Colonic mucosa (tissue), 4 donors: ENCODE measurements at places on chromosomes 5 and 9. TPM values are rescaled to one million over a fixed set of nuclear protein-coding genes. Genes with fewer than 3 reads are reported as not detected.

DNA sequence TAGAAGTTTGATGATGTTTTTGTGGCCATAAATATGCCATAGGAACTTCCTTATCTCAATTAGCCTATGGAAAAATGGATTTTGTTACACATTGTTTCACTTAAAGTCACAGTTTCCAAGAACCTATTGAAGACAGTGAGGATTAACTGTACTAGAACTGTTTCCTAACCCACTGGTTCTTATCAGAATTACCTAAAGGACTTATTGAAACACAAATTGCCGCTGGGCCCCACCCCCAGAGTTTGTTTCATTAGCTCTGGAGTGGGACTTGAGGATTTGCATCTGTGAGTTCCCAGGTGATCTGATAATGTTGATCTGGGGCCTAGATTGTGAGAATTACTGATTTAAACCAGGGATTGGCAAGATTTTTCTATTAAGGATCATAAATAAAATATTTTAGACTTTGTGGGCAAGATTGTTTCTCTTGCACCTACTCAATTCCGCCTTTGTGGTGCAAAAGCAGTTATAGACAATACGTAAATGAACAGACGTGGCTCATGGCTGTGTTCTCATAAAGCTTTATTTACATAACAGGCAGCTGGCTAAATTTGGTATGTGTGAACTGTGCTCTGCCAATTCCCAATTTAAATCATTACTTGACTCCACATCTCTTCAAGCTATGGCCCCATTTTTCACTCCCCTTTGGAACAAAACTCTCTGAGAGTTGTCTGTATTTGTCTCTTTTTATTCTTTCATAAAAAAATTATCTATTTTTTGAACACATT, 9.3 kb downstream of the JAK2 start:
- no peak for DNase-seq

DNA sequence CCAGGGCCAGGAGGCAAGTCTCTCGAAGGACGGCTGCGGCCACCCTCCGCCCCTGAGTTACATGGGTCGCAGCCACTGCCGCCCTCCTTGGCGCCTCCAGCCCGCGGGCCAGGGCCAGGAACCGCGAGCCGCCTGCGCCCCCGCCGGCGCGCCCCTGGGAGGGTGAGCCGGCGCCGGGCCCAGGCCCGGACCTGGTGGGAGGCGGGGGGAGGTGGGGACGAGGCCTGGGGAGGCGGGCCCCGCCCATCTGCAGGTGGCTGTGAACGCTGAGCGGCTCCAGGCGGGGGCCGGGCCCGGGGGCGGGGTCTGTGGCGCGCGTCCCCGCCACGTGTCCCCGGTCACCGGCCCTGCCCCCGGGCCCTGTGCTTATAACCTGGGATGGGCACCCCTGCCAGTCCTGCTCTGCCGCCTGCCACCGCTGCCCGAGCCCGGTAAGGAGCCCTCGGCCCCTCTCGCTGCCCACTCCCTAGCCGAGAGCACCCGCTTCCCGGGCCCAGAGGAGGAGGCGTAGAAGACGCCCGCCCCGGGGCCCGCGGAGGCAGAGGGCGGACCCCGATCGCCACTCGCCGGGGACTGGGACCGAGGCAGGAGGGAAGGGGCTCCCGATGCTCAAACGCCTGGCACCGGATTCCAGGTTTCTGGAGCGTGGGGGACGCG, at the start of gene ASS1:
ASS1 (plus strand) TSS at position 397 of the 657 bp plus-strand sequence. CDS start 7,268 bp downstream, outside the sequence.
- DNase-seq: peak; percentile 91

GRCh38 chr9:84300271-84300670, 40.3 kb downstream of the SLC28A3 start:
- DNase-seq: no peak

The PCDHB12 gene
- 0.56 TPM for total RNA-seq

DNA sequence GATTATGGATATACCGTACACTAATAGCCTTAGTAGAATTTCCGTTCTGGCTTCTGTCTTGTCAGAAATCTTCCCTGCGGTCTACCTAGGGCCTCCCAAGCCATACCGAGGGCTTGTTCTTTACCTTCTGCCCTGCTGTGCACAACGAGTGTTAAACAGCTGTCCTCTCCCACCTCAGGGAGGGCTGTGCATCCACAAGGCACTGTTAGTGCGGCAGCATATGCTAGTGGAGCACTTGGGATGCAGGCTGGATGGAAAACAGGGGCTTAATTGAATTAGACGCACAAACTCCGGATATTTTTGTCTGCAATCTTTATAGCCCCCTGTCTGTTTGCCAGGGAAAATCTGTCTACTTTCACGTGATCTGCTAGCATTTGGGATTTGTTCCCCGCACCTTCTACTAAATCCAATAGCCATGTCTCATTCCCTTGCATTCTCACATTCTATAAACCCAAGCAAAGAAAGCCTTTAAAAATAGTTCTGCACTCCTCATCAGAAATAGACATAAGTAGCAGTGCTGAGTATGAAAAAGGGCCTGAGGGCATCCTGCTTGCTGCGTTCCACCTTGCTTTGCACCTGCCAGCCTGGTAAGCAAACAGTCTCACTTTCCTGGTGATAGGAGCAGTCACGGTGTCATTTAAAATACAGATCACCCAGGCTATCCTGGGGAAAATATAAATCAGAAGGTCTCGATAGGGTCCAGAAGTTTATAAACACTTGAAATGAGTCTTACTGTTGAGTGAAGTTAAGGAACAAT, 382.6 kb downstream of the RASEF start:
- DNase-seq: no peak

- no peak for DNase-seq
These were observed 4.4 kb upstream of the IRX1 start for GRCh38 chr5:3590967-3591900.

DNA sequence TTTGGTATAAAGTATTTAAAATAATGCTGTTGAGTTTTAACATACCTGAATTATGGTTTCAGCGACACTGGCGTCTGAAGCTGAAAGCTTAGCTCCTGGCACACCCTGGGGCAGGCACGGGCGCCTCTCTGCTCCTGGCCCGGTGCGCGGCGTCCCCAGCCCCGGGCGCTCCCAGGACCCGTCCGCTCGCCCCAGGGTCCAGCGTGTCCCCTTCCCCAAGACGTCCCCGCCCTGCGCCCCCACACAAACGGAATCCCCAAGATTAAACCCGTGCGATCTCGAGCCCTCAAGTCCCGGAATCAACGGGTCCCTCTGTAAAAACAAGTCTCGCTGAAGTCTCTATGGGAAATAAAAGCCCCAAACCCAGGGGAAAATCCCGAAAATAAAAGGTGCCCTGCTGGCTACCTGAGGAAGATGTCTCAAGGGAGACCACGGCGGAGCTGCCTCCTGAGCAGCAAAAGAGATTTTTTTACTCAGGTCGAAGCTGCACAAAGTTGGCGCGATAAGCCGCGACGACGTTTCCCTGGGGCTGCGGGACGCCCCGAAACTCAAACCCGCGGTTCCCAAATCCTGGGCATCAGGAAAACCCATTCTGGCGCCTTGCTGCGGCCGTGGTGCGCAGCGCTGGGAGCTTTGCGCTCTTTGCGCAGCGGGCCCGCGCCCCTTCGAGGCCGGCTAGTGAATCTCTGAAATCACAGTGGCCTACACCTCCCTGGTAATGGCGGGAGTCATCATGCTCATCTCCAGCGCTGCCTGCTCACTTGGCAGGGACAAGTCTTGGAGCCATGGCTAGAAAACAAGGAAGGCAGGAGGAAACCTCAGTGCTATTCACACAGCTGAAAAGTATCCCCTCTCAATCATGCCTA, 6.3 kb upstream of the IFNA8 start:
- DNase-seq: no peak
